ENCODE measurements at places on chromosomes 5 and 9.

GRCh38 chr5:159620853-159621540 lies 290.7 kb upstream of the IL12B start:
- DNase-seq, result no peak

GRCh38 chr5:97388794-97389193 lies 205.7 kb upstream of the RIOK2 start:
- no peak for DNase-seq

- DNase-seq, result no peak
These were observed 157.6 kb downstream of the TTC39B start for GRCh38 chr9:15149450-15149849.

GRCh38 chr5:135371622-135372232 lies 27.3 kb downstream of the MACROH2A1 start:
- DNase-seq, result no peak

DNA sequence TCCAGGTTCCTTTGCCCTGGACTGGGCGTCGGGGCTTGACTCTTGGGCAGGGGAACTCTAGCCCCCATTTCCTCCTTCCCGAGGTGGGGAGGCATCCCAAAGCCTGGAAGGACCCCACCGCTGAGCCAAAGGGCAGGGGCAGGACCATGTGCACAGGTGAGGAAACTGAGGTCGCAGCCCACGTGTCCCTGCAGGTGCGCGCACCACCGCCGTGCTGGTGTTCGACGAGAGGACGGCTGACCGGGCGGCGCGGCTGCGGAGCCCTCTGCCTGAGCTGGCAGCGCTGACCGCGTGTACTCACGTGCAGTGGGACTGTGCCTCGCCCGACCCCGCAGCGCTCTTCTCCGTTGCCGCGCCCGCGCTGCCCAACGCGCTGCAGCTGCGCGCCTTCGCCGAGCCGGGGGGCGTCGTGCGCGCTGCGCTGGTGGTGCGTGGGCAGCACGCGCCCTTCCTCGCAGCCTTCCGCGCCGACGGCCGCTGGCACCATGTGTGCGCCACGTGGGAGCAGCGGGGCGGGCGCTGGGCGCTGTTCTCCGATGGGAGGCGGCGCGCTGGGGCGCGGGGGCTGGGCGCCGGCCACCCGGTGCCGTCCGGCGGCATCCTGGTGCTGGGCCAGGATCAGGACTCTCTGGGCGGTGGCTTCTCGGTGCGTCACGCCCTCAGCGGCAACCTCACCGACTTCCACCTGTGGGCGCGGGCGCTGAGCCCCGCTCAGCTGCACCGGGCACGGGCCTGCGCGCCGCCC lies 2.8 kb downstream of the ADGRD2 start:
- DNase-seq, result no peak

GRCh38 chr9:111622626-111623025 lies 8.5 kb upstream of the DNAJC25 start:
- no peak for DNase-seq
